ENCODE measurements at places on chromosomes 1 and 21. TPM values are rescaled to one million over a fixed set of nuclear protein-coding genes. Genes with fewer than 3 reads are reported as not detected.

DNA sequence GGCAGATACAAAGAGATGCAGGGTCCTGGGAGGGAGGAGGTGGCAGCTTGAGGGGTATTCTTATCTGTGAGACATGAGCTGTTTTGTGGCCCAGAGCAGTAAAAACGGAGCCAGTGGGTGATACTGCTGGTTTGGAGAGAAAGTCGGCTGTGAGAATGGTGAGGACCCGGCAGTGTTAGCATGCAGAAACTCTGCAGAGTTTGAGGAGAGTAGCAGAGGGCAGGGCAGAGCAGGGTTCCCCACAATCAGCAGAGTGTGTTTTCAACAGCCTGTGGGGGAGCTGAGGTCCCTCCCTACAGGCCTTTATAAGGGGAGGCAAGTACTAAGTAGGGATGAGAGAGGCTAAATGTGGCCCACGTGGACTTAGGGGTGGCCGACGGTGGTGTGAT, 423 bp downstream of the SLAMF8 start:
- no peak overlapping the region for H3K4me3 ChIP-seq
- H3K36me3 ChIP-seq = no peaks in the 10 kb centered on the region

DNA sequence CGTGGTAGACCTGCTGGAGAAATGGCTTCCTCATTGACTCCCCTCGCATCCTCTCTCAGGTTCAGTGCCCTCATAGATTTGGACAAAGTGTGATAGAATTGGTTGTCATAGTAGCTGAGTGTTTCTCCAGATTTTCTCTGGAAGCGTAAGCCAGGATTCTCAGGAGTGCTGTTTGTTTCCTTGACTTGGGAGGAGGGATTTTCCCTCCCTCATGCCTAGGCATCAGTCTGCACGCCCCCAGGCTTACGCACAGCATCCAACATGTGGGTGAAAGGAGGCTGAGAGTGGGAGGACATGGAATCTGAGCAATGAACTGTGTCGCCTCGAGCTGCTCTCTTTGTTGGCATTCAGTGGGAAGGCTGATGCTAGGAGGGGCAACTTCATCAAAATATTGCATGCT, 503.5 kb downstream of the LTN1 start:
- no peak overlapping the region for H3K4me3 ChIP-seq
- H3K4me1 ChIP-seq = no peaks in the 10 kb centered on the region
- H3K27ac ChIP-seq = no peak overlapping the region
- H3K36me3 ChIP-seq = no peaks in the 10 kb centered on the region
- no peak for DNase-seq

- H3K4me1 ChIP-seq = no peaks in the 10 kb centered on the region
- DNase-seq = no peak
- H3K36me3 ChIP-seq = no peaks in the 10 kb centered on the region
- no peak overlapping the region for H3K4me3 ChIP-seq
- H3K27me3 ChIP-seq = no peaks in the 10 kb centered on the region
These were observed 14.0 kb upstream of the PABPC4 start for GRCh38 chr1:39590546-39590945.

DNA sequence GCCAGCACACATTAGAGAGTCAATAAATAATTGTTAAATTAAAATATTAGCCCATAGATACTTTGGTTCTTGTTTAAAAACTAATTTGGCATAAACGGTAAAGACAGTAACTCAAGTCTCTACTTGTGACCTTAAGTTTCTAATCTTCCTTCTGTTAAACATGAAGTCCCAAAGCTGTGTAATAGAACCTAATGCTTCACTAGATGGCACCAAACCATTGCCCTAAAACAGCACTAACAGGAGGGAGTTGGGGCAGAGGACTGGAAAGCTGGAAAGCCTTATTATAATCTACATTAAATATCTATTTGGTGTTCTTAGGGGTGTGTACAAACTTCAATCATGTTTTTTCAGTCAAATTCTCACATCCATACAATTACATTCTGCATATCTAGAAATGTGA, 176.7 kb downstream of the OLFM3 start:
- no peaks in the 10 kb centered on the region for H3K4me1 ChIP-seq
- H3K4me3 ChIP-seq = no peak overlapping the region
- no peaks in the 10 kb centered on the region for H3K27me3 ChIP-seq
- no peaks in the 10 kb centered on the region for H3K36me3 ChIP-seq

The RGS13 gene
- total RNA-seq = not detected

- H3K27me3 ChIP-seq = no peaks in the 10 kb centered on the region
- DNase-seq = no peak
- H3K4me1 ChIP-seq = no peaks in the 10 kb centered on the region
- no peak overlapping the region for H3K4me3 ChIP-seq
- H3K36me3 ChIP-seq = no peaks in the 10 kb centered on the region
- no peak overlapping the region for H3K27ac ChIP-seq
These were observed 32.8 kb upstream of the PTPRC start for GRCh38 chr1:198606020-198606438.

DNA sequence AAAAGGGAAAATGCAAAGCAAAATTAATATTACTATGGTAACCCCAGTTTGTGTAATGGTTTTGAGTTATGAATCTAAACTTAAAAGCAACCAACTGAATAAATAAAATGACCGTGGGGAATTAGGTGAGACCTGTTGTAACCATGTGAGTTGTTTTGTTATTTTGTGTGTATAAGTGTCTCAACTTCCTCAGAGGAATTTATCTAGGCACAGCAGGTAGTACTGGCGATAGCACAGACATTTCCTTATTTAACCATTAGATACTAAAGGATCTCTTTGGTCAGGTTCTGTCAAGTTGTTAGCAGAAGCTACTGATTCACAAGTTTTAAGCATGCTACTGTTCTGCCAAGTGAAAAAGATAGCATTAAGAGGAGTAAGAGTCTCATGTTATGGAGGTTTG, 39.3 kb upstream of the LRRC7 start:
- H3K4me1 ChIP-seq = no peaks in the 10 kb centered on the region
- H3K27ac ChIP-seq = no peak overlapping the region

DNA sequence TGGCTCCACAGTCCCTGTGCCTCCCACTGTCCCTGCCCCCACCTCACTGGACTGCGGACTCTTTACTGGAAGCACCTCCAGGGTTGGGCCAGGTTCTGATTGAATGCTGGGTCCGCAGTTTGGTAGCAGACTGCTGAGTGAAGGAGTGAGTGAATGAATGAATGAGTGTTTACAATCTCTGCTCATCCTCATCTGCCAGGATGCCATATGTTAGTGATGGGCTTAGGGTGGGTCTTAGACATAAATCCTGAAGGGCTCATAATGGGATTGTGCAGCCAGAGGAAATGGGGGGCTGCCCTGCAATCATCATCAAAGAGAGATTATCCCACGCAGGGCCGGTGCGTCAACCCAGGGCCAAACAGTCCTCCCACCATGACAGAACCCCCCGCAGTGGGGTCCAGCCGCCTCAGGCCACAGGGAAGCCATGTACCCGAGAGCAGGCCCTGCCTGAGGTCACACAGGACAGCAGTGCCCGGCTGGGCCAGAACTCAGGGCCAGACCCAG, 26.1 kb downstream of the SLC1A7 start:
- H3K4me3 ChIP-seq = no peak overlapping the region
- H3K4me1 ChIP-seq = no peaks in the 10 kb centered on the region
- no peaks in the 10 kb centered on the region for H3K27me3 ChIP-seq
- no peaks in the 10 kb centered on the region for H3K36me3 ChIP-seq
- no peak for DNase-seq

- no peaks in the 10 kb centered on the region for H3K27me3 ChIP-seq
- H3K4me3 ChIP-seq = no peak overlapping the region
- no peaks in the 10 kb centered on the region for H3K36me3 ChIP-seq
- no peaks in the 10 kb centered on the region for H3K4me1 ChIP-seq
These were observed 196.1 kb upstream of the CAMK1G start for GRCh38 chr1:209387271-209387968.

The LCE1A gene
- not detected for total RNA-seq

DNA sequence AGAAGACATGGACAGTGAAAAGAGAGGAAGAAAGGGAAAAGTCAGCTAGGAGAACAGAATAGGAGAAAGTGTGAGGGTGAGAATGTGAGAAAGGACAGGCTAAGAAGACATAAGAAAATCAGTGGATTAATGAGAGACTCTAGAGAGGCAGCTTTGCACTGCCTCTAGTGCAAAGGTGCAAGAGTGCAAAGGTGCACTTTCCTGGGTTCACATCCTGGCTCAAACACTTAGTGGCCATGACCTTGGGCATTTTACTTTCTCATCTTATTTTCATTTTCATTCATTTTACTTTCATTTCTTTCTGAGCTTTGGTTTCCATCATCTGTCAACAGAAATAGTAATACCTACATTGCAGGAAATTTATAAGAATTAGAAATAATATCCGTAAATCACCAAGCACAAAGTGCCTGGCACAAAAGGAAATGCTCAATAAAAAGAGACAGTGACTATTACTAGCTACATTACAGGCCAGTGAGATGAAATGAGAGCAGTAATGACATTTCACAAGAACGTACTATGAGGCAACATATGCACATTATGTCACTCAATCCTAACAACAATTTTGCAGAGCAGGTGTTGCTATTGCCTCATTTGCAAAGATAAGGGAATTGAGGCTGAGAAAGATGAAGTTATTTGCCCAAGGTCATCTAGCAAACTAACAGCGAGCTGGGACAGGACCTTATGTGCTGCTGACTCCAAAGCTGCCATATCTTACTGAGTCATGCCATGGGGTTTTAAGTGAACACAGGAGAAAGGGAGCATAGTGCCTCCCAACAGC, 107.0 kb upstream of the TLR5 start:
- no peaks in the 10 kb centered on the region for H3K27me3 ChIP-seq
- H3K4me3 ChIP-seq = no peak overlapping the region
- H3K36me3 ChIP-seq = no peaks in the 10 kb centered on the region
- peak; percentile 9 for DNase-seq
- no peak overlapping the region for H3K27ac ChIP-seq

DNA sequence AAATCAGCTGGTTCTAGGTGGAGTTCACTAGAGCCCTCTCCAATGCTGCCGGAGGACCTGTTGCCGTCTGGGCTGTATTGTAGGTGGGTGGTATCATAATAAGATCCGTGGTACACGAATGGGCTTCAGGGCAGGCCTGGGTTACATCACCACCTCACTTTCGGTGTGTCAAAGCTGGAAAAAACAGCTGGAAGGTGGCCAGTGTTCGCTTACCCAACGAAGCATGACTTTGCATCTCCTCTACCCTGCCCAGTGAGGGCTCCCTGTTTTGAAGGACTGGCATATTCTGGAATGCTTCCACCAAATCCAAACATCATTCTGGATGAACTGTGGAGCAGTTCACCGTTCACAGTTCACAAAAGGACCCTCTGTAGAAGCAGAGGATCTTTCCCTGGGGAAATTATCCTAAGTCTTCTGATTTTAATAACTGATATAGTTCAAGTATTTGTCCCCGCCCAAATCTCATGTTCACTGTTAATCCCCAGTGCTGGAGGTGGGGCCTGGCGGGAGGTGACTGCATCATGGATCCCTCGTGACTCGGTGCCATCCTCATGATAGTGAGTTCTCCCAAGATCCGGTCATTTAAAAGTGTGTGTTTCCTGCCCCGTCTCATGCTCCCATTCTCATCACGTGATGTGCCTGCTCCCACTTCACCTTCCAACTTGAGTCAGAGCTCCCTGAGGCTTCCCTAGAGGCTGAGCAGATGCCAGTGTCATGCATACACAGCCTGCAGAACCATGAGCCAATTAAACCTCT, 429.0 kb downstream of the KIF26B start:
- H3K4me3 ChIP-seq = no peak overlapping the region
- no peaks in the 10 kb centered on the region for H3K27me3 ChIP-seq
- H3K4me1 ChIP-seq = no peaks in the 10 kb centered on the region

- no peak overlapping the region for H3K27ac ChIP-seq
- no peak overlapping the region for H3K4me3 ChIP-seq
- no peaks in the 10 kb centered on the region for H3K4me1 ChIP-seq
- no peak for DNase-seq
- H3K36me3 ChIP-seq = no peaks in the 10 kb centered on the region
These were observed 28.1 kb downstream of the PADI4 start for GRCh38 chr1:17335821-17336710.

The ST6GALNAC5 gene
- total RNA-seq = 1.9 TPM

The MEX3A gene
- total RNA-seq = 0.47 TPM

- peaks cover 46% of the 10 kb centered on the region for H3K4me1 ChIP-seq
- no peak for DNase-seq
- no peaks in the 10 kb centered on the region for H3K36me3 ChIP-seq
- H3K27me3 ChIP-seq = no peaks in the 10 kb centered on the region
- no peak overlapping the region for H3K27ac ChIP-seq
These were observed 23.2 kb downstream of the LYST start for GRCh38 chr1:235843461-235843961.

- H3K27me3 ChIP-seq = no peaks in the 10 kb centered on the region
- H3K27ac ChIP-seq = no peak overlapping the region
- H3K36me3 ChIP-seq = peaks cover 40% of the 10 kb centered on the region
- no peaks in the 10 kb centered on the region for H3K4me1 ChIP-seq
These were observed 156.8 kb downstream of the GABPA start for GRCh38 chr21:25891596-25891995.
